ENCODE measurements at places on chromosomes 2 and 18.

- no peak for DNase-seq
These were observed 61.5 kb upstream of the DOCK10 start for GRCh38 chr2:225103737-225104141.

- no peak for DNase-seq
These were observed 26.0 kb downstream of the SOS1 start for GRCh38 chr2:39094717-39095363.

GRCh38 chr18:48419277-48420022, 10.3 kb upstream of the ZBTB7C start:
- DNase-seq: no peak

GRCh38 chr2:177691177-177691576, 298.6 kb downstream of the AGPS start:
- DNase-seq: no peak

DNA sequence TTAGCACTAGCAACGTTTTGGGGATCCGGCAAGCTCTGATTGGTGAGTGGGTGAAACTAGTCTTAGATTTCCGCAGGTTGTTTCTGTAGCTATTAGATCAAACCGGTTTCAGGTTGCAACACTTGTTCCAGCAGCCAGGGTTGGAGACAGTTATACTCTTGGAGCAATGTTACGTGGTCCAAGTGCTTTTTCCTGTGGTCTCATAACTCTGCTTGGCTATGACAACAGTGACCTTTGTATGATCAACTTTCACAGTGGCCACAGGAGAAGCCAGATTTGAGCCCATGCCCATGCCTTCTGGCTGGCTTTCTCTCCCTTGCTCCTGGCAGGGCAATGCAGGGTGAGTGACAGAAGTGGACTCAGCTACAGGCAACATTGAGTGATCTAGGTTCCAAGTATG, 84.5 kb upstream of the TAF1B start:
- DNase-seq: no peak

DNA sequence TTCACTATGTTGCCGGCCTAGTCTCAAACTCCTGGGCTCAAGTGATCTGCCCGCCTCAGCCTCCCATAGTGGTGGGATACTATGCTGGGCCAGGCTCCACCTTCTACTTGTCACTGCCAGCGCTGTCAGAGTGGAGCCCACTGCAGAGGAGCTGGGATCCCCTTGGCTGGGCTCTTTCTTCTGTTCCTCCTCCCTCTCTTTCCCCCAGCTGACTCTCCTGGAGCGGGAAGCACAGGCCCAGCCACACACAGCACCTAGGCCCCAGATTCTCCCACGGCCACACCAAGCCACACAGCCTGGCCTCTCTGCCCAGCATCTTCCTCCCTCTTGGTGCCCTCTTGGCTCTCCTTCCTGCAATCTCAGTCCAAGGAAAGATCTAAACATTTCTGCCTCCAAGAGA, 3.7 kb upstream of the GAREM2 start:
- DNase-seq: no peak

DNA sequence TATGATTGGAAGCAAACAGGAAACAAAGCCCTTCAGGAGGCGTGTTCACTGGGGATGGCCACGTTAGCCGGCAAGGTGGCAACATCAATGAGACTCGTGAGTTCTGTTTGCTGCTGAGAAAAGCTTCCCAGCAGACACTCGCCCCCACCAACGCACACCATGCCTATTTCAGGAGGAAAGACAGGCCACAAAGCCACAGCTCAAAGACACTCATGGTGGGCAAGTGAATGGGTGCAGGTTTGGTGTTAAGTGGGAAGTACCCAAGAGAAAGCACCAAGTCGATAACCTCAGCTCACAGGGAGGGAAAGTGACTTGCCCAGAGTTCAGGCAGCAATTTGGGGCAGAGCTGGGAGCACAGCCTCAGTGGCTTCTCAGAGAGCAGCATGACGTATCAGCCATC, 10.5 kb upstream of the MTERF4 start:
- no peak for DNase-seq

- no peak for DNase-seq
These were observed 2.4 kb upstream of the CTDP1 start for GRCh38 chr18:79677221-79677620.

All from testis (tissue), 5 donors.